ENCODE measurements at places on chromosomes 5 and 9.

GRCh38 chr5:9500625-9501024 lies 45.2 kb downstream of the SEMA5A start:
- DNase-seq = peak; percentile 31

- no peak for DNase-seq
These were observed 22.9 kb upstream of the DENND1A start for GRCh38 chr9:123952641-123953495.

GRCh38 chr9:70260606-70261005 lies 1.8 kb downstream of the SMC5 start:
- DNase-seq = no peak

- no peak for DNase-seq
These were observed 90.8 kb upstream of the EGFLAM start for GRCh38 chr5:38167562-38167996.

DNA sequence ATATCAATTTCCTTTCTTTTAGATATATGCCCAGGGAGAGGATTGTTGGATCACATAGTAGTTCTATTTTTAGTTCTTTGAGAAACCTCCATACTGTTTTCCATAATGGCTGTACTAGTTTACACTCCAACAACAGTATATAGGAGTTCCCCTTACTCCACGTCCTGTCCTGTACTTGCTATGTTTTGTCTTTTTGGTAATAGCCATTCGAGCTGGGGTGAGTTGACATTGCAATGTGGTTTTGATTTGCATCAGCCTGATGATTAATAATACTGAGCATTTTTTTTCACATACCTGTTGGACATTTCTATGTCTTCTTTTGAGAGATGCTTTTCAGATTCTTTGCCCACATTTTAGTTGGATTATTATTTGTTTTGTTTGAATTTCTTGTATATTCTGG lies 445.9 kb downstream of the NTRK2 start:
- DNase-seq = no peak

DNA sequence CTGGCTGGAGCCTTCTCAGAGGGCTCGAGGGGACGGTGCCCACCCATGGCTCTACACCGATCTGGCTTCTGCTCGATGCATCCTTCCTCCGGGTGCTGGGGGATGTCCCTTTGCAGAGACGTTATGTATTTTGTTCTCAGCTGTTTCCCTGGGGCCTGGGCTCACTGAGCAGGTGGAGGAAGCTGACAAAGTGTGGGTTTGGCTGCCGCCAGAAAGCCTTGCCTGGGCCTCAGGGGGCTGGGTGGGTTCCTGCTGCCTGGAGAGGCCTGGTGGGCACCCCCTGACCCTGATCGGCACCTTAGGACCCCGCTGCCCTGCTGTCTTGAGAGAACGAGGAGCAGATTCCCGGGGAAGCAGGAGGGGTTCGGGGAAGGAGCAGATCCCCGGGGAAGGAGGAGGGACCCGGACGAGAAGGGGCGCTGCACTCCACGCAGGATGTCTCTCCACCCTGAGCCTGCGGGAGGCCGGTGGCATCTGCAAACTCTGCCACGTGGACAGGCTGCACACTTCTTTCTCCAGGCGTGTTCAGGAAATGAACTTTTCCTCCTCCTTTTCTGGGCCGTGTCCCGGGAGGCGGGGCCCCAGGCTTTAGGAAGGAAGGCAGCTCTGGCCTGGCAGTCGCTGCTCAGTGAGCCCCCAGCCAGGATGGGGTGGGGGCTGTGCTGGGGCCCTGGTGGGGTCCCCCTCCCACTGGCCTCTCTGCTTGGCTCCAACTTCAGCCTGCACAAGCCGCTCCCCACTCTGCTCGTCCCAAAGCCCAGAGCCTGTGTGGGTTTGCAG lies 148.9 kb downstream of the RXRA start:
- DNase-seq = peak; percentile 89

DNA sequence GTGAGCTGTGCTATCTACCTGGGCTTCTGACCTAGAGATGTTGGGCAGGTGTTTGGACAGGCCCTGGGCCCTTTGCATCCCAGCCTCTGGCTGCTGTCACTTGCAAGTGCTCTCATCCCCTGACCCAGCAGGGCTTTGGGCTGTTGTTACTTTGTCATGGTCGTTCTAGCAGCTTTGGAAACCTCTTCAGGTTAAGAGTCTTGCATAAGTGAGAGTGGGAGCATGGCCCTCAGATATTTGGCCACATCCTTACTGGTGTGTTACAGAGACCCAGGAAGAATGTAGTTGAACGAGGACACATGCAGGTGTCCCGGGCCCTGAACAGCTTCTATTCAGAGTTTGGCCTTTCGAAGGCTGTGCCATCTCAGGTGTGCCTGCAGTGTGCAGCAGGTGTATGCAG lies 4.5 kb downstream of the TENT4A start:
- DNase-seq = no peak

DNA sequence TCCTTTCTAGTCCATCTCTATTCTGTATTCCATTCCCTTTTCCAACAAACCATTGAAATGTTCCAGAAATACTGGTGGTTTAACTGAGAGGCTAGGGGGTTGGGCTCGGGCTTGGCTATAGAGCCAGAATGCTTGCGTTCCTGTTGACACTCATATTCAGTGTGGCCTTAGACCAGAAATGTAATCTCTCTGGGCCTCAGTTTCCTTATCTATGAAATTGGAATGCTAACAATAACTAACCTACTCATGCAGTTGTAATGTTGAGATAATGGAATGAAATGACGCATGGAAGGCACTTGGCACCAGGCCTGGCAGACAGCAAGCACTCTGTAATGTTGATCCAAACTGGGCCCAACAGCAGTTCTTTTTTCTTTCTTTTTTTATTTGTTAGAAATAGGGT lies 26.8 kb downstream of the JADE2 start:
- DNase-seq = peak; percentile 100

DNA sequence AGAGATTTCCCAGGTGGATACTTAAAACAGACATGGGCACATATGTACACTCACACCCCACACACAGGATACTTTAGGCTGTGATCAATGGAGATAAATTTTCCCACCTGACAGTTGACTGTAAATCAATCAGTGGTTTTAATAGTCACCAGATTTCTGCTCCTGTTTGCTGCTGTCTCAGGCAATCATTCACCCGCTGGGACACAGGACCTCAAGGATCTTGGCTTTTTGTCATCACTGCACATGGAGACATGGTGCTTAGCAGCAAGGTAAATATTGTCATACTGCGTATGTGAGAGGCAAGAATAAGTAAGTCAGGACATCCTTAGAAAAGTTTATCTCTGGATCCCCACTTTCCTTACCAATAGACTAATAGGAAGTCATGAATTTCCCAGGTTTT lies 60.8 kb upstream of the KLF9 start:
- DNase-seq = no peak

DNA sequence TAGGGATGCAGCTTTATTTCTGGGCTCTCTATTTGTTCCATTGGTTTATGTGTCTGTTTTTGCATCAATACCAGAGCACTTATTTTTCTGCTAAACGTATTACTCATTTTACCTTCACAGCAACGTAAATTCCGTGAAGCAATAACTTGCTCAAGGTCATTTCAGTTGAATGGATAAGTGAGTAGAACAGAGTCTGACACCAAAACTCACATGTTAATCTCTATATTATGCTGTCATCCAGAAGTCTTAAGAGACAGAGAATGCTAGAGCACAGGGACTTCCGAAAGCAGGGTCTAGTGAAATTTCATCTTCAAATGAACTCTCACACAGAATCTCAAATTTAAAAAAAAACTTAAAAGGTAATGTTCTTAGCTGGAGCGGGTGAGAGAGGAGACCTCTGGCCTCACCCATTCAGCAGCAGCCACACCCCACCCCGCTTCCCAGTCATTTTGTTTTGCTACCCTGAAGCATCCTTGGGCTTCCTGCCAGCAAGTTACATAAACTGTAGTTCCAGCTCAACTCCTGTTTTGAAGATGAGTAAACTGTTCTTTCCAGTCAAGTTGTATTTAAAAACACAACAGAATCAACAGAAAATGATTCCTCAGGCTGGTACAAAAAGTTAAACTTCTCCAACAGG lies 69.3 kb downstream of the TRIM36 start:
- peak; percentile 9 for DNase-seq

DNA sequence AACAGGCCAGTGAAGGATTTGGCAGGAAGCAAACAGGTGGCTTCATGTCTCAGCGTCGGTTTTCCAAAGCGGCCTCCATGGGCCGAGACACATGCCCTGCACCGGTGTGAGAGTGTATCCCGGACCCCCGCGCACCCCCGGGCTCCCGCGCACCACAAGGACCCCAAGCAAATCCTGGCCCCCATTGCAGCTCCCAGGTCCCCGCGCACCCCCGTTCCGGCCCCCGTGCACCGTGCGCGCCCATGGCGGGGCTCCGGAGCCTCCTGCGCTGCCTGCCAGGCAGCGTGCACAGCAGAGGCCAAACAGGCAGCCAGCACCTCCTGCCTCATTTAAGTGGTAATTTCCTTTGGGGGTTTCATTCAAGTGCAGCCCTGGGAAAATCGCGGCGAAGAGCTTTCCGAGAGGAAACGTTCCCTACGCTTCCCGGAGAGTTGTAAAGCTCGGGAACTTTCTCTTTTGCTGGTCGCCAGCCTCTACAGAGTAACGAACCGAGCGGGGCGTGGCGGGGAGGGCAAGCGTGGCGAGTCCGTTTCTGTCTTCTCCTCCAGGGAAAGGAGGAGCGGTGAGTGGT lies 145.5 kb upstream of the SLC24A2 start:
- DNase-seq = peak; percentile 36

DNA sequence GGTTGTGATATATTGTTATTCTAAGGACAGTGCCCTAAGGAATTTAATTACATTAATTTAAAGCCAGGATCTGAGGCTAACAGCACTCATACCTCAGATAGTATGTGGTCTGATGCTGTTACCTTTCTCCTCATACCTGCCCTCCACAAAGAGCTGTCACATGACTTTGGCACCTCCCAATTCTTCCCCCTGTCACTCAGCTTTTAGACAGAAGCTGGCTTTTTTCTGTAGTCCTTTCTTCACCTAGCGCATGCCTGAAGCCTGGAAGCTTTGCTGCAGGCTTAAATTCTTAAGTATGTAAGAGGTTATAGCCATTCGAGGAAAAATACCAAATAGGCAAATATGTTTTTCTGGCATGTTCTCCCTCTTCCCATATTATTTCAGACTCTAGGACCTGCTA lies 61.0 kb upstream of the ADAMTS19 start:
- no peak for DNase-seq

- DNase-seq = peak; percentile 73
These were observed 157.0 kb upstream of the RAI14 start for GRCh38 chr5:34499001-34499734.

DNA sequence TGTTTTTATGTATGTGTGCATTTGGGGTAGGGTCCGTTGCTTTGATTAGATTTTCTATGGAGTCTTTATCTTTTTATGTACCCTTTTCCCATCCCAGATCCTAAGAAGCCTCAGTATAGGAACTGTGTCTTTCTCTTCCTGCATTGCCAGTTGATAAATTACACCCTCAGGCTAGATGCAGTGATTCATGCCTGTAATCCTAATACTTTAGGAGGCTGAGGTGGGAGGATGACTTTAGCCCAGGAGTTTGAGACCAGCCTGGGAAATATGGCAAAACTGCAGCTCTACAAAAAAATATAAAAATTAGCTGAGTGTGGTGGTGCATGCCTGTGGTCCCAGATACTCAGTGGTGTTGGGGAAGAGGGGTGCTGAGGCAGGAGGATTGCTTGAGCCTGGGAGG lies 40.2 kb downstream of the NLN start:
- no peak for DNase-seq

DNA sequence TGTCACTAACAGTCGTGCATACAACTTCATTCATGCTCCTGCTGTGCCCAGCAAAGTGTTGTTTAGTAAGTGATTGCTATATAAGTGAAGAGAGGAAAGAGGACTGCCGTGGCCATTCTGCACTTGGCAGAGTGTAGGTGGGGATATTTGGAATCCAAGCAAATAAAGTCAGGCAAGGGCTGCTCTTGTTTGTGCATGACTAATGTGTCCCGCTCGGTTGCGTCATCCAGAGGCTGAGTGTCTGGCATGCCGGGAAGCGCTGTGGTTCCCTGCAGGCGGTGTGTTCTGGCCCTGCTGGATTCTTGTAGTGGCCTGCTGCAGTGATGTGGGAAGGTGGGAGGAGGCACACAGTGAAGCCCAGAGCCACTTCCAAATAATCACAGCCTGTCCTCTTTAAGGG lies 136.9 kb upstream of the ANKH start:
- peak; percentile 98 for DNase-seq

- peak; percentile 24 for DNase-seq
These were observed 45.3 kb downstream of the FBXW11 start for GRCh38 chr5:171961117-171961516.
